ENCODE measurements at places on chromosomes 13 and 19. TPM values are rescaled to one million over a fixed set of nuclear protein-coding genes. Genes with fewer than 3 reads are reported as not detected.

Gene SSC5D
- under 0.01 TPM for total RNA-seq

GRCh38 chr13:95150555-95150954, 150.7 kb downstream of the ABCC4 start:
- DNase-seq, result no peak

GRCh38 chr19:39317476-39317875, 3.2 kb downstream of the LRFN1 start:
- no peak for DNase-seq

- DNase-seq, result no peak
Measured at GRCh38 chr19:54191811-54192453, 824 bp downstream of the TSEN34 start.

DNA sequence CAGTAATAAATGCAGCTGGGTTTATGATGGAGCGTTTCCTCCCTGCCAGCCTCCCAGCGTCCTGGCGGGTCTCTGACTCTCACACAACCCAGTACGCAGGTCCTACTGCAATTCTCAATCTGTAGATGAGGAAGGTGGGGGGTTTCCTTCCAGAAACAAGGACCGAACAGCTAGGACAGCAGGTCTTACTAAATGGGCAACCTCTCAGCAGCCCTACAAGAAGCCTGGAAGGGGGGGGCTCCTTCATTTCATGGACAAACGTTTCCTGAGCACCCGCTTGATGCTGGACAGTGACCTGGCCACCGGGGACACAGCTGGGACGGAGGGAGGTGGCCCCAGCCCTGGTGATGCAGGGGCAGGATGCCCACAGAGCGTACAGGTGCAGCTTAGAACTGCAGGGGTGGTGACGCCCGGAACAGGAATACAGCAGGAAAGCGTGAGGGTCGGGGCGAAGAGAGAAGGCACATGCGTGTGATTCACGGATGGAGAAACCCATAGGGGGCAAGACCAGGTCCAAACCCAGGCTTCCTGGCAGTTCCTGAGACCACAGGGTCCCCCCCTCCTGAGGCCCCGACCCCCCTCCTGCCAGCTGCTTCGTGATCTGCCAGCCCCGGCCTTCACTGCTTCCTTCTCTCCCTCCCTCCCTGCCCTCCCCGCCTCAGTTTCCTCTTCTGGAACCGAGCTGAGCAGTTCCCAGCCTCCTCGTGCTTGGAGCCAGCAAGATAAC, 732 bp upstream of the C2CD4C start:
- DNase-seq, result no peak

DNA sequence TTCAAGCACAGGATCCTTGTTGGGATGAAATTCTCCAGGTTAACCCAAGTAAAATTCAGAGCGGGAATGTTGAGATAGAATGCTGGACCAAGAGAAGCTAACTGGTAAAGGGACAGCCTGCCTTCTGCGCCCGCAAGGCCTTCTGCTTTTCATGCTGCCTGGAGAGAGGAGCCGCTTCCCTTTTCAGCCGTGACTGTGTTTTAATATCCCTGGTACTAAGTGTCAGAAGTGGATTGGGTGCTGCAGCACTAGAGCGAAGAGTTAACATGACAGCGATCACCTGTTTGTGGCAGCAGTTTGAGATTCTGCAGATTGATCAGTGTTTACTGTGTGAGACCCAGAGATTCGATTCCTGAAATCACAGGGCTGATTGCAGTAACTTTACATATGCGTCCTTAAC, 197.4 kb upstream of the ZNF536 start:
- no peak for DNase-seq

Gene ZNF616
- 28.9 TPM for total RNA-seq

DNA sequence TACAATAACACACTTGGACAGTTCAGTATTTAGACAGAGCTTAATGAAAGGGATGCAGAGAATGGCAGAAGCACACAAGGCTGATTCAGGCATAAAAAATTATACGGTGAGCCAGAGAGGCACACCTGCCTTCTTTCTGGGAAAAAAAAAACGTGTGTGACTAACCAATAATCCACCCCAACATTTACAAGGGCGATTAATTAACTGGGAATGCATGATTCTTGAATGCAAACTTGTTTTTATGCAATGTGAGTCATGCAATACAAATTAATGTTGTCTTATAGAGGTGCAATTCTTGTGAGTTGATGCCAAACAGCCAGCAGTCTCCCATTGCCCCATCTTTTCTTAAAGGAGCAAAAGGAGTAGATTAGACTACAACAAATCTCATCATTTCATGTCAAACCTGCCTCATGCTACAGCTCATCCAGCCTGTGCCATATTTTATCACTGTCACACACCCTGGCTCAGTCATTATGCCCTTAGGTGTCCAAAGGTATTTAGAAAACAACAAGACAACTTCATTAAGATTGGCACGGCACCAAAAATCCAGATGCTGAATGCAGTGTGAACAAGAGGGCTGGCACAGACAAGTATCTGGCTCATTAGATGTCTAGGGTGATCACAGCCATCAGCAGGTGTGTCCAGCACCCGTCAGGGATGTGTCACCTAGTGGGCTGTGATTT, 721.1 kb downstream of the EFNB2 start:
- DNase-seq, result no peak

Gene FCAR
- total RNA-seq, result 0.41 TPM

Gene LILRA2
- total RNA-seq, result under 0.01 TPM

GRCh38 chr13:107867701-107868661, 347.4 kb downstream of the LIG4 start:
- peak; percentile 60 for DNase-seq

Gene NANOS3
- 3.7 TPM for total RNA-seq

- no peak for DNase-seq
Measured at GRCh38 chr13:36413161-36413560, 19.1 kb upstream of the CCNA1 start.

Gene RNF126
- total RNA-seq, result 17.5 TPM

GRCh38 chr19:5058521-5059212, 89.8 kb downstream of the KDM4B start:
- DNase-seq, result peak; percentile 55

GRCh38 chr19:49570138-49570856, 10.1 kb downstream of the NOSIP start:
- peak; percentile 56 for DNase-seq

- no peak for DNase-seq
Measured at GRCh38 chr19:3575260-3575741, 2.6 kb downstream of the HMG20B start.

GRCh38 chr19:4624733-4625362, 14.5 kb upstream of the TNFAIP8L1 start:
- DNase-seq, result no peak

Gene FAM83E
- 0.41 TPM for total RNA-seq

Gene KCTD12
- total RNA-seq, result 124 TPM

GRCh38 chr13:105595471-105595870, 940.0 kb downstream of the EFNB2 start:
- DNase-seq, result no peak

DNA sequence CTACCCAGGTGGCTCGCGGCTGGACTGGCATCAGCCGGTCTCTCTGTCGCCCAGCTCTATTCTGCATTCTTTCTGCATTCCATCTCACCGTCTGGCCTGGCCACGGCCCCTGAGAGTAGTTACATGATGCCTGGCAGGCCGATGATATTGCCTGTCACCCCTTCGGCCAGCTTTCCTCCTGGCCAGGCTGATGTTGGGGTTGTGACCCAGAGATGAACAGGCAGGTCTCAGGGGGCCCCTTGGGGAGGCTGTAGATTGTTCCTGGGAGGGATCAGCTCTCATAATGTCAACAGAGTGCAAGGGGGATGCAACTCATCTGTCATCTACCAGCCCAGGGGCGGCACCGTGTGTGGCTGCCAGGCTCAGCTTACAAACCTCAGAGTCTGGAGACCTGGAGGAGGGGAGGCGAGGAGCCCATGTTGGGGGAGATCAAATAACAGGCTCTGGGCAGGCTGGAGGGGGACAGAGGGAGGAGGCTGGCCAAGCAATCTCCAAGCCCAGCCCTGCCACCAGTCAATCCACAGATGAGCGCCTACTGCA, 13.6 kb upstream of the FBXO17 start:
- DNase-seq, result no peak

GRCh38 chr13:44299152-44299943, 74.3 kb upstream of the SERP2 start:
- no peak for DNase-seq

GRCh38 chr19:18393836-18394235, 3.6 kb downstream of the LRRC25 start:
- no peak for DNase-seq

DNA sequence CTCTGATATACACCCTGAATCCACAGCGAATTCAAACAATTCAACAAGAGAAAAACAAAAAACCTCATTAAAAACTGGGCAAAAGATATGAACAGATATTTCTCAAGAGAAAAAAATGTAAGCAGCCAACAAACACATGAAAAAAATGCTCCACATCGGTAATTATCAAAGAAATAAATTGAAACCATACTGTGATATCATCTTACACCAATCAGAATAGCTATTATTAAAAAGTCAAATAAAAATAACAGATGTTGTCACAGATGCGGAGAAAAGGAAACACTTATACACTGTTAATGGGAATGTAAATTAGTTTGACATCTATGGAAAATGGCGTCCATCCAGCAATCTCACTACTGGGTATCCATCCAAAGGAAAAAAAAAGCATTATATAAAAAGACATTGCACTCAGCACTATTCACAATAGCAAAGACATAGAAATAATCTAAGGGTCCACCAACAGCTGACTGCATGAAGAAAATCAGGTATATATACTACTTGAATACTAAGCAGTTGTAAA, 1495.0 kb upstream of the PCDH20 start:
- no peak for DNase-seq

GRCh38 chr19:9323557-9323918, 441 bp upstream of the ZNF559 start:
- DNase-seq, result peak; percentile 56

GRCh38 chr19:8552810-8553209, 24.4 kb downstream of the MYO1F start:
- no peak for DNase-seq

Gene KDM4B
- 24.5 TPM for total RNA-seq

GRCh38 chr13:76489274-76489673, 396.9 kb downstream of the KCTD12 start:
- no peak for DNase-seq

Gene MUC16
- total RNA-seq, result not detected

- no peak for DNase-seq
Measured at GRCh38 chr19:49120868-49121267, 1.5 kb downstream of the PPFIA3 start.

Gene HNRNPL
- total RNA-seq, result 372 TPM

Gene LGALS7
- total RNA-seq, result not detected

- DNase-seq, result no peak
Measured at GRCh38 chr13:29165840-29166239, 345.7 kb downstream of the MTUS2 start.

Gene SLC5A5
- total RNA-seq, result 2.9 TPM

Gene F2RL3
- total RNA-seq, result under 0.01 TPM

Gene ELANE
- not detected for total RNA-seq

GRCh38 chr13:38763446-38764381, 76.8 kb downstream of the FREM2 start:
- DNase-seq, result peak; percentile 6

DNA sequence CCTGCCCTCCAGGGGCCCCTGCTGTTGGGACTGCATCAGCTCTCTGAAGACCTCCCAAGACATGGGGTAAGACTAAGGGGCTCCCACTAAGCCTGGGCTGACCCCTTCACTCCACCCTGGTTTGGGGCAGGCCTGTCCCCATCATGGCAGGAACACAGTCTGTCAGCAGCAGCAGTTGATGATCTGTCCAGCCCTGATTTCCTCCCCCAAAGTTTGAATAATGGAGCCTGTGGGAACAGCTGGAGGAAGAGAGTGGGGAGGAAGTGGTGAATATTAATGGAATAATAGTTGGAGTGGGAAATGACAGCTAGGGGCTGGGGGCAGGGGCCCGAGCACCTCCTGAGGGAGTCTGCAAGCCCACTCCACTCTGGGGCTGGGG, 1.3 kb upstream of the B3GNT8 start:
- DNase-seq, result no peak

GRCh38 chr19:38317104-38317612, 1.4 kb upstream of the YIF1B start:
- no peak for DNase-seq

- no peak for DNase-seq
Measured at GRCh38 chr13:31048521-31048920, 113.2 kb downstream of the HSPH1 start.

DNA sequence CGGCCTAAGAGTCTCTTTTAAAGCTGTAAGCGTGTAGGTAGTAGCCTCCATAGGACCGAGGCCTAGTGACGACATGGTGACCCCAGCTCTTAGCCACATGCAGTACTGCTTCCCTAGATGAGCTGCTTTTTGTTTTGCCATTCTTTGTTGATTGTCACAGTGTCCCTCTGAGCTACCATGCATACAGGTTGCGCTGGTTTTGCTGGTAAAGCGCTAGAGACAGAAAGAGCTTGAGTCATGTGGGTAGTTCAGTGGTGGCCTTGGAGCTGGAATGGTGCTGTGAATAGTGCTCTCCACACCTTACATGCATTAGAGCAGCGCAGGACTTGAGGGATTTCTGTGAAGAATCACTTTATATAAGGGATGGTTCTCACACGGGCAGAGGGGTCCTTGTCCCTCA, 5.1 kb downstream of the HNRNPM start:
- no peak for DNase-seq

Gene SIGLECL1
- total RNA-seq, result not detected

- no peak for DNase-seq
Measured at GRCh38 chr19:46935066-46935663, 74.4 kb downstream of the ARHGAP35 start.

GRCh38 chr13:86563308-86563707, 764.1 kb upstream of the SLITRK6 start:
- no peak for DNase-seq
